Kidney (tissue), 22 donors: ENCODE measurements at places on chromosomes 5 and 9.

DNA sequence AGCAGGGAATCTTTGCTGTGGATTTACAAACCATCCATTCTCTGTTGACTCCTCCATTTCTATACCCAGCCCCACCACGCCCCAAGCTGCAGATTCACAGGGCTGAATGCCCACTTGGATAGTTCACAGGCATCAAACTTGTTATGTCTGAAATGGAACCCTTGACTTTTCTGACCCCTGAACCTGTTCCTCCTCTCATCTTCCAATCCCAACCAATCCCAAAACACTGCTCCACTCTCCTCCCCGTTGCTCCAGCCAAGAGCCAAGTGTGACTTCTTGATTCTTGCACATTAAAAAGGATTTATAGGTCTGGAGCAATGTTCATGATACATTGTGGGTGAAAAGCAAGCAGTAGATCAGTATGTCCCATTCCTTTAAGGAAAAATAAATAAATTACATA, 145.6 kb downstream of the DAB2IP start:
- H3K27me3 ChIP-seq: no peaks in the 10 kb centered on the region
- no peaks in the 10 kb centered on the region for H3K36me3 ChIP-seq
- no peaks in the 10 kb centered on the region for H3K4me1 ChIP-seq
- DNase-seq: peak; percentile 88
- no peak overlapping the region for H3K4me3 ChIP-seq

DNA sequence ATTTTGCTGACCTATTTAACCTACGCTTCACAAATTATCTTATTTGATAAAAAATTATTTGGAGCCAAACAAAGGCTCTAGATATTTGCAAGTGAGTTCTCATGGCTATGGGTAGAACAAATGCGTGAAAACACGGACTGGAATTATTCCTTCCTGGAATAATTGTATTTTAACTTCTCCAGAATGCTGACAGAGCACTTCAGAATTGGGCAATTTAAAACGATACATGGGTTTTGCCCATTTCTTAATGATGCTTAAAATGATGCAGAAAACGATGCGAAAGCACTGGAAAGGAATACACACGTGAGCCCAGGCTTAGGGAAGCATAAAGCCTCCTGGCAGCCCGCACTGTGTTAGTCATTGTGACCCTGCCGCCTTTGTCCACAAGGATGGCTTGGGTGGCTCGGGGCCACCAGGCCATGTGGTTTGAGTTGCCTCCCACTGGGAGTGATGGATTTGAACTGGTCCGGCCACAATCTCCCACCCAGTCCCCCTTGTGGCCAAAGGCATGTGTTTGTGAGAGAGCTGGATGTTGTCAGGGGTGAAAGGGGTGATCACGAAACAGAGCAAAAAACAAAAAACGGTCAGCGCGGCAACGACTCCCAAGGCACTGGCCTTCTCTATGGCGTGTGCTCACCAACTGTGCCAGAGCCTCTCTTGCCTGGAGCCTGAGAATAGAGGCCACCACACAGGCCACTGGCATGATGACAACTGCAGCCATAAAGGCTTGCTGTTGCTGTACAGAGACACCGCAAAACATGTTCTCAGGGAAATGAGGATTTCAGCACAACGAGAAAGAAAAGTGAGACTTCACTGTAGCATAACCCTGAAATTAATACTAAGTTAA, 234.2 kb upstream of the ADAMTS16 start:
- H3K4me3 ChIP-seq: no peak overlapping the region
- H3K27me3 ChIP-seq: no peaks in the 10 kb centered on the region
- no peaks in the 10 kb centered on the region for H3K4me1 ChIP-seq
- H3K27ac ChIP-seq: no peak overlapping the region
- H3K36me3 ChIP-seq: no peaks in the 10 kb centered on the region

DNA sequence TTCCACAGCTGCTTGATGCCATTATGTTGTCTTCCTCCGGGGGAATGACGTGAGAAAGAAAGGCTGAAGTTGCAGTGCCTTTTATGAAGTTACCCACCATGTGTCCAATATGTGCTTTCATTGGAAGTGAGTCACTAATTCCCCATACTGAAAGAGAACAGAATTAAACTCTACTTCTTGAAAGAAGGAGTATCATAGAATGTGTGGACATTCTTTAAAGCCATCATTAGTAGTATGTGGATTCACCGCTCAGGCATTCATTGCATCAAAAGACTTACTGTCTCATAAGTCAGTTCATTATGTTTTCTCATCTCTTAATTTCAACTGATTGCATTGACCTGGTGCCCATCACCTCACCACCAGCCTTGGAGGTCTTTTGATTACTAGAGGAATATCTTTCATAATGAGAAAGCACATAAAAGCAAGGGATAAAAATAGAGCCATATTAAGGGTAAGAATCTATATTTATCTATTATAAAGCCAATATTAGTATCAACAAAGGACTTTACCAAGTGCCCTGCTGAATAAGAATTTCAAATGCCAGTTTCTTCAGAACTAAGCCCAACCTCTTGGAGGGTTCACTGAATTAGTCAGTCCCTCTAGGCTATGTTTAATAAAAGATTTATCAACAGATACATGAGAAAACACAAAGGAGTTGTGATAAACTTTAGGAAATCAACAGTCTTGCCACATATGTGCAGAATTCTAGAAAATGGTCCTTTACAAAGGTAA, 516.1 kb downstream of the NTRK2 start:
- H3K27ac ChIP-seq: no peak overlapping the region
- no peak for DNase-seq
- H3K4me3 ChIP-seq: no peak overlapping the region
- H3K36me3 ChIP-seq: no peaks in the 10 kb centered on the region
- no peaks in the 10 kb centered on the region for H3K4me1 ChIP-seq
- H3K27me3 ChIP-seq: no peaks in the 10 kb centered on the region

DNA sequence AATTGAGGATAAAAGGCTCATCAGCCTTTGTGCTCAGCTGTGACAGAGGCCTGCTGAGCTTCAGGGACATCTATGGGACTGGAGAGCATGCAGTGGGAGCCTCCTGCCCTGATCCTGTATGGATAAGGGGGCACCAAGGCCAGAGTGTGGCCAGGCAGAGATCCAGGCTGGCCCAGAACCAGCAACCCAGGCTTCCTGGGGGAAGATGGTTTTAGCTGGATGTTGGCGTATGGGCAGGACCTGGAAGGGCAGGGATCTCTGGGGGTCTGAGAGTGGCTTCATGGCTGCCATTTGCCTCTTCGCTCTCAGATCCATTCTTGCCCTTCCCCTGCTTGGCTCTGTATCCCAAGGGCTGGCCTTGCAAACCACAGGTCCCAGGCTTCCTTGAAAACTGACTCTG, 169.9 kb downstream of the MACROH2A1 start:
- no peak overlapping the region for H3K27ac ChIP-seq
- no peaks in the 10 kb centered on the region for H3K4me1 ChIP-seq
- H3K4me3 ChIP-seq: no peak overlapping the region

DNA sequence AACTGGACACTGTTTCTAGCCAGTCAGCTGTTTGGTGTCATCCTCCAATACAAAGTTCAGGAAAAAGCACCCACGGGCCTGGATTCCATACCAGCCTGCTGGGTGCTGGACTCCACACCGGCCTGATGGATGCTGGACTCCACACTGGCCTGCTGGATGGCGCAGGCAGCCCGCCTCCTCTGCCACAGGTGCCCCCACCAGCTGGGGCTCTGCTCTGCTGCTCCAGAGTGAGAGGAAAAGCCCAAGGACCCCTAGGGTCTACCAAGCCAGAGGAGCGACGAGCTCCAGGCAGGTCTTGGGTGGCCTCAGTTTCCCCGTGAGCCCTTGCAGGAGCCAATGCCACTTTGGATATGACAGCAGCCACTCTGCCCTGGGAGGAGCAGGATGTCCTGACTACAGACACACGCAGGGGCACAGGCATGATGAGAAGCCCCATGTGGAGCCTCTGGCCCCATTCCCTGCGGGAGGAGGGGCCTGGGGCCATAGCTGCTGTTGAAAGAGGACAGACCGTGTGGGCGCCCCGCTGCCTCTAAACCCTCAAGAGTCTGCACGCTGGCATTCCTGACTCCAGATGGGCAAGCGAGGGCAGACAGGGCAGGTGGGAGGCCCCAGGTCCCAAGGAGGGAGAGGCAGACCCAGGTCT, 141.6 kb downstream of the OLFM1 start:
- no peaks in the 10 kb centered on the region for H3K4me1 ChIP-seq
- no peaks in the 10 kb centered on the region for H3K27me3 ChIP-seq
- H3K27ac ChIP-seq: no peak overlapping the region
- peak; percentile 44 for DNase-seq
- no peaks in the 10 kb centered on the region for H3K36me3 ChIP-seq

DNA sequence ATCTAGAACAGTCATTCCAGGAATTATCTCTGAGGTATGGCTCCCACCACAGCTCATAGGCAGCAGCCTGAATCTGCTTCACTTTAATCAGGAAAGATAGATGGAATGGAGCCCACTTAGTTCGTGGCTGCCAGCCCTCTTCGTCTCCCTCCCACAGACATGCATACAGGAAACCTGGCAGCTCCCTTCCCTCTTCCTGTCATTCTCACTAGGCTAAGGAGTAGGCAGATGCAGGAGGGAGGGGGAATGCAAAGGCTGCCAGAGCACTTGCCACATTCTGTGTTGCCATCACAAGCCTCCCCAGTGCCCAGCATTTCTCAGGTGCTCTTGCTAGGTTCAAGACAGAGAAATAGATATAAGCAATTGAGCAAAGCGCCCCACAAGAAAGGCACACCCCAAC, 378.9 kb downstream of the ELAVL2 start:
- H3K27ac ChIP-seq: no peak overlapping the region
- H3K4me1 ChIP-seq: no peaks in the 10 kb centered on the region
- H3K27me3 ChIP-seq: no peaks in the 10 kb centered on the region
- no peak for DNase-seq
- H3K36me3 ChIP-seq: no peaks in the 10 kb centered on the region
